ENCODE measurements at places on chromosomes 7 and 10.

DNA sequence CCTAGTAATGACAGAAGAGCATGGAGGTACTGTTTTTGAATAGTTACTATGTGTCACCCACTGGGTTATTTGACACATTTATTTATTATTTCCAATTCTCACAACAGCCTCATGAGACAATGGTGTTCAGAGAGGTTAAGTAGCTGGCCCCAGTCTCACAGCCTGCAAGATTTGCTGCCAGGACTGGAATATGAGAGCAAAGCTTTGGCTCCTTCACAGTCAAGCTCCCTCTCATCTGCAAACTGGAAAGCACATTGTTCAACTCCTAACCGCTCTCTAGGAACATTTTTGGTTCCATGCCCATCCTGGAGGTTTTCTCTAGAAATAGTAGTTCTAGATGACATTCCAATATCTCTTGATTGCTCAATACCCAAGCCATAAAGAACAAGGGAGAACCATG lies 75.5 kb upstream of the CXCL12 start:
- no peak for DNase-seq

GRCh38 chr7:114874170-114874569 lies 47.7 kb upstream of the MDFIC start:
- DNase-seq = no peak

DNA sequence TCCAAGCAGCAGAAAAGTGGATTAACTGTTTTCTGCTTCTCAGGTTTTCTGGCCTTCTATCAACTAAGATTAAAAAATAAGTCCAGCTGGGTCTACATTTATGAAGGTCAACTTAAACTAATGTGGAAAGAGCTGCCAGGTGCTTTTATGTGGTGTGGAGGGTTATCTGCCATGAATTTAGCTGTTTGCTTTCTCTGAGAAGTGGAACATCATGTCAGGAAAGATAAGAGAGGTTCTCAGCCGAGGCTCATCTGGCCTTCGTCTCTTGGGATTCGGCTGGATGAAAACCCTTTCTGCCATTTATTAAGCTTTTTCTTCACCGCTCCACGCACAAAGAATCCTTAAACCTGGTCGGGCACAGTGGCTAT lies 5.5 kb downstream of the PTPRN2 start:
- no peak for DNase-seq

DNA sequence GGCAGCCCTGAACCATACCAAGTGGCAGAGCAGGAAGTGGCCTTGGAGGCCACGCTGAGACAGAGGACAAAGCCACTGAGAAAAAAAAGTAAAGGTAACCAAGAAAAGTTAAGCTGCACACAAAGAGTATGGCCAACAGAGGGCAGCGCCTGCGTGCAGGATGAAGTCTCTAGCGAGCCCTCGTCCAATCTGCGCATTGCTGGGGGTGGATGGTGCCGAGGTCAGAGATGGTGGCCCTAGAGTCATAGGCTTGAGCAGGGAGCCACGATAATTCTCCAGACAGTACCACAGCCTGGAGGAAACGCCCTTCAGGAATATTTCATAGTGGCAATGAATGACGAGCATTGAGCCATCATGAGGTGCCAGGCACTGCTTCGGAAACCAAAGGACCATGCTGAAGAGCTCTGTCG lies 9.7 kb downstream of the ATP6V0E2 start:
- peak; percentile 26 for DNase-seq

GRCh38 chr10:133516057-133516456 lies 11.1 kb upstream of the CYP2E1 start:
- DNase-seq = no peak

DNA sequence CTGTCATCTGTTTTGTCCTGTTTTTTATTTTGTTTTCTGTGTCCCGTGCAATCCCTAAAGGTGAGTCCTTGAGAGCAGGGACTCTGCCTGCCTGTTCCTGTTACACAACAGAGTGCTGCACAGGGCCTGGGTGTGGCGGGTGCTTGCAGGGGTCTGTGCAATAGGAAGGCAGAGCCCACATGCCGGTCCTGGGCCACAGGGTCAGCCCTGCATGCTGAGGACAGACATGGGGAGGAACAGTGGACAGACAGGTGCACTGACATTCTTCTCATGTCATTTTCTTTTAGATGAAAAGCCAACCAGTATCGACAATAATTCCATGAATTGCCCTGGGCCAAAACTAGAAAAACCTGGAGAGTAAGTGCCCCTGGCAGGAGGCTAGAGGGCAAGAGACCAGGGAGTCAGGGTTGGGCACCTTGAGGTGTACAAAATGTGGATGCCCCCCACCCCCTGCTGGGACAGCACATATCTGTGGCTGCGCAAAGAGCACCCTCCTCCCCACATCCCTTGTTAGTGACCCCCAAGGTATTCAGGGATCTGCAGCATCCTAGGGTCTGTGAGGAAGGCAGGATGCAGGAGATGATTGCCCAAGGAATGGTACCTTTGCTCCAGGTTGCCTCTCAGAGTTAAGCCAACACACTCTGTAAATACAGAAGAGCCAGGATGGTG lies 19.9 kb downstream of the ANTXRL start:
- DNase-seq = no peak

- peak; percentile 9 for DNase-seq
Measured at GRCh38 chr7:1693991-1694524, 24.0 kb downstream of the ELFN1 start.

GRCh38 chr10:75037171-75038153 lies 74.0 kb upstream of the SAMD8 start:
- no peak for DNase-seq

DNA sequence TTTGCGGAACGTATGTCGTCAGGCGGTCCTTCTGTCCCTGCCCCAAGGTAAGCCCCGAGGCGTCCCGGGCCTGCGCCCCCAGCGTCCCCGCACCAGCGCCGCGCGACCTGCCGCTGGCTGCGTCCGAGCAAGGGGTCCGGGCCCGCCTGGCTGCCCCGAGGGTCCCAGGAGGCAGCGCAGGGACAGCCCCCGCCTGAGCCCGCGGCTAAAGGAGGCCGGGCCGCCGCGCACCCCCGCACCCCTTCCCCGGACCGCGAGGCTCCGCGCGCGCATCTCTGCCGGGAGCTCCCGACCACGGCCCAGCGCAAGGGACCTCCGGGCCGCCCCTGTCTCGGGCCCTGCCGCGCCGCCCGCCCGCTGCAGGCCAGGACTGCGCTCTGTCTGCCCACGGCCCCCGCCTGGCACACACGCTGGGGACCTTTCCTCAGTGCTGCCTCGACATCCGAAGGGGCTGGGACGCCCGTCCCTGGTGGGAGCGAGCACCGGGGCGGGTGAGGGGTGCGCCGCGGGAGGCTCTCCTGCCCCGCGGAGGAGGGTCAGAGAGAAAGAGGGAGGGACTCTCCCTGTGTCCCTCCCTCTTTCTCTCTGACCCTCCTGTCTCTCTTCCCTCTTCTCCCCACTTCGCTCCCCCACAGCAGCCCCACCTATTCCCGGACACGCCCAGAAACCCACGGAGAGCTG lies 25.0 kb downstream of the SHH start:
- no peak for DNase-seq

- DNase-seq = no peak
Measured at GRCh38 chr10:62085404-62085803, 183.2 kb downstream of the RTKN2 start.

DNA sequence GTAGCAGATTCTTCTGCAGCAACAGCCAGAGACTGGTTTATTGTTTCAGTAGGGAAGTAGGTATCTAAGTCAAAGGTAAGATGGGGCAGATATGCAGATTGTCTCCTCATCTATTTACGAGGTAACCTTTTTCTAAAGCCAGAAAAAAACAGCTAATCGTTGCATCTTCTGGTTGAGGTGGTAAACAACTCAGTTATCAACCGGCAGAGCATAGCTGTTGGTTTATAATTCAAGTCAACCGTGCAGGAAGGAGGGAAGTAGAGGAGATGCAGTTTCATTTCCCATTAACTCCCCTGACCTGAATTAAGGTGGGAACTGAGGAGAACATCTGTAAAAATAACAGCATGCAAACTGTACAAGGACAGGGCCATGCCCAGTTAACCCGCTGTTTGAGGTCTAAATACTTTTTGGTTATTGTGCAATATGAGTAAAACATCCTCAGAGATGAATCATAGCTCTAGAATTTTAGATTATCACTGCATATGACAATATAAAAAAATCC lies 156.5 kb upstream of the ITGB1 start:
- peak; percentile 44 for DNase-seq

DNA sequence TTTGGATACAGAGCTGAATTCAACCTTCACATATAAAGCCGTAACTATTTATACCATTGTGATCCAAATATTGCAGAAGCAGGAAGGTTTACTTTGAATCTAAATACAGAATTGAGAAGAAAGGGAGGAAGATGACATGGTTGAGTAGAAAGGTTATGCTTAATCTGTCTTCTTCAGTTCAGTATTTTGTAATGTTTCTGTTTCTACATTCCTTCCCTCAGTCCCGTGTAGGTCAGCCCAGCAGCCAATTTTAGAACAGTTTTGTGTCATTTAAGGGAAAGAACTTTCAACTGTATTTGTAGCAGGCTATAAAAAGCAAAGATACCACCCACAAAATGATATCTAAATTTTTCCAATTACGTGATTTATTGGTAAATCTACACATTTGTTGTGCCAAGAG lies 97.4 kb downstream of the CPED1 start:
- peak; percentile 36 for DNase-seq

- DNase-seq = no peak
Measured at GRCh38 chr10:96152437-96152836, 22.3 kb downstream of the ZNF518A start.

- DNase-seq = peak; percentile 46
Measured at GRCh38 chr10:110226543-110226925, 19.1 kb downstream of the MXI1 start.

GRCh38 chr10:112187527-112187926 lies 4.0 kb upstream of the GPAM start:
- no peak for DNase-seq

- DNase-seq = no peak
Measured at GRCh38 chr7:119888251-119888650, 384.7 kb upstream of the KCND2 start.

- no peak for DNase-seq
Measured at GRCh38 chr10:77604941-77605351, 32.7 kb downstream of the KCNMA1 start.

GRCh38 chr10:132306864-132307751 lies 642 bp downstream of the STK32C start:
- DNase-seq = no peak

GRCh38 chr10:84938117-84938905 lies 609.9 kb downstream of the CCSER2 start:
- peak; percentile 18 for DNase-seq

GRCh38 chr10:110430340-110431273 lies 67.1 kb upstream of the DUSP5 start:
- DNase-seq = no peak

GRCh38 chr10:30151581-30152389 lies 92.4 kb upstream of the JCAD start:
- peak; percentile 76 for DNase-seq

DNA sequence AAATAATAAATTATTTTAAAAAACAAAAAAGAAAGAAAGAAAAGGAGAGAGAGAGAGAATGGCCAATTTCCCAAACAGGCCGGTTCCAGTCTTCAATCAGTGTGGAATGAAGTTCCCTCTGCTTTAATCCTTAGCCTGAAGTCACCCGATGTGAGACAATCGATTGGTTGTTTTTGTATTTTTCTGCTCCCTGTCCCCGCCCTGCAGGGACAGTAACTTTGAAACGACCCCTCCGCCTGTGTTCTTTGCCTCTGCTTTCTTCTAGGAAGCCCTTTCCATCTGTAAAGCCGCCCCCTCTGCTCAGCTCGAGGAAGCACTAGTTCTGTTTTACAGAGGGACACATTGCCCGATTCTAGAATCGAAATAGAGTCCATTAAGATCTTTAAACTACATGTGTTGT lies 33.4 kb downstream of the FOXL3 start:
- DNase-seq = no peak

GRCh38 chr7:3201937-3202710 lies 98.9 kb upstream of the SDK1 start:
- DNase-seq = no peak

DNA sequence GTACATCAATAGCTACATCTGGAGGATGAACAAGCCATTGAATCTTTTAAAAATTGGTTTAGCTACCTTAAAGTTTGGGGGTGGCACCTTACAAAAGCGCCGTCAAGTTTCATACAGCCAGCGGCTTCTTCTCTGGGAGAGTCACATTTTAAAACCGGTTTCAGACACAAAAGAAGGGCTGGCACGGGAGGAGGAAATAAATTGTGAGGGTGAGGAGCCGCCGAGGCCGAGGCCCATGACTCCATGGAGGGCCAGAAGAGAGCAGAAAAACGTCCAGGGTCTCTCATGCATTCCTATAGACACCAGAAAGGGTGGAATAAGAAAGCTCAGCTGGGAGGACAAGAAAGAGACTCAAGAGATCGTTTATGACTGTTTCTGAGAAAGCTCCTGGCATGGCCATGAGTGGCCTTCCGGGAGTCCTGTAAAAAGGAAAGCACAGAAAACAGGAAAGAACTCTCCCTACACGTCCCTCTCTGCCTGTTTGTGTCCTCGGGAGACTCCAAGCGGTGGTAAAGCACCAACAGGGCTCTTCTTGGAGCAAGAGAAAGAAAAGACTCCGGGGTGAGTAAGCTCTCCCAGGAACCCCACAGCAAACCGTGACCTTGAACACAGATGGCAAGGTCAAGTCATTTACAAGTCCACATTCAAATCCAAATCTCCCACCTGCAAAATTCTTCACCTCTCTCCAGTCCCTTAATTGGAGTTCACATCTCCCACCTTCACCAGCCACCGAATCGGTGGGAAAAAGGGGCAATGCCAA lies 1.8 kb downstream of the FRAT2 start:
- peak; percentile 88 for DNase-seq

GRCh38 chr10:3310016-3310784 lies 137.6 kb upstream of the PITRM1 start:
- no peak for DNase-seq

DNA sequence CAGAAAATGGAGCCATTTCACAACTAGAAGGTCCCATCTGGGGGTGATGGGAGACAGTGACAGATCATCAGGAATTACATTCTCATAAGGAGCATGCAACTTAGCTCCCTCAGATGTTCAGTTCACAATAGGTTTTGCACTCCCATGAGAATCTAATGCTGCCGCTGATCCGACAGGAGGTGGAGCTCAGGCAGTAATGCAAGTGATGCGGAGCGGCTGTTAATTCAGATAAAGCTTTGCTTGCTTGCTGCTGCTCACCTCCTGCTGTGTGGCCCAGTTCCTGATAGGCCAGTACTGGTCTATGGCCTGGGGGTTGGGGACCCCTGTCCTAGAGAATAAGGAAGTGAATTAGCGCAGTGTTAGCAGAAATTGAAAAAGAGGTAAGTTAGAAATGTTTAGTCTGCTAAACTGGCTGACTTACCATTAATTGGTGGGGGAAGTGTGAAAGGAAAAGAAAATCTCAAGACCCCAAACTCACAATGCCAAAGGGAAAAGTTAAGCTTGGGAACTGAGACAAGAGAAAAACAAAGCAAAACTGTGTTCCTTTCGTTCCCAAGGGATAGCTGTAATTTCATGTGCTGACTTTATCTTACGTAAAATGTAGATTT lies 76.4 kb downstream of the LYZL2 start:
- DNase-seq = no peak

All from renal cortical epithelial cell (primary cell).